Dermis microvascular lymphatic vessel endothelial cell (primary cell): ENCODE measurements at places on chromosomes 3 and 15. TPM values are rescaled to one million over a fixed set of nuclear protein-coding genes. Genes with fewer than 3 reads are reported as not detected.
A peak's percentile ranks its signal among the peaks of the same experiment; 100 is the strongest.

ARPP21 gene
- not detected in 2 replicates for total RNA-seq

DNA sequence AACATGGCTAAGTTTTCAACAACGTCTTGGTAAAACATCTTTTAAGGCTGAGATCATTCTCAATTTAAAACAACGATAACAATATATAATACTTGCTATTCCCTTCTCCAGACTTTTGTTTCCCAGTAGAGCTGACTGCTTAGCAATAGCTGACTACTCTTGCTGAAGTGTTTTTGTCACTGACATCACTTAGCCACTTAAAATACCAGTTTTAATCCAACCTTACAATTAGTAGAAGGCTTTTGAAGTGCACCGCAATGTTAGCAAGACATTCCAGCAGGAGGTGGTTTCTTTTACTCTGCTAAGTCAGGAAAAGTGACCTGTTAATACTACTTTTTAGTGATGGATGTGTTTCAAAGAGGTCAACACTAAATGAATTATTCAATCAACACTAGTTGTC lies 28.7 kb upstream of the GBE1 start:
- no peak for DNase-seq

EFCC1 gene
- total RNA-seq, result 2.7 and 9.0 TPM in 2 replicates

DNA sequence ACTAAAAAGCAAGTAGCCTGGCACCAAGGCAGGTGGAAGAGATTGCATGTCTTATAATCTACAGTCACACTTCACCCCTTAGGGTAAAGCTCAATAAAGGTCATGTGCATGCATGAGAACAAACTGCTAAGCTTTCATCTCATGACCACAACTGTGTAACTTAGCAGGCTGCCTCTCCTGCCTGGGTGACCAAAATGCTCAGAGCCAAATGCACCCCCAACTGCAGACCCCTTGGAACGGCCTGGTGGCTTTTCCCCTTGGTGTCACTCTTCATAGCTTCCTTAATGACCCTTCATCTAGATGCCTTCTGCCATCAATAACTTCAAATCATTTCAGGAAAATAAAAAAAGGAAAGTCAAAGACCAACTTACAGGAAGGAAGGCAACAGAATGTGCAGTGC lies 88.1 kb downstream of the ADAMTS17 start:
- DNase-seq, result no peak

DNA sequence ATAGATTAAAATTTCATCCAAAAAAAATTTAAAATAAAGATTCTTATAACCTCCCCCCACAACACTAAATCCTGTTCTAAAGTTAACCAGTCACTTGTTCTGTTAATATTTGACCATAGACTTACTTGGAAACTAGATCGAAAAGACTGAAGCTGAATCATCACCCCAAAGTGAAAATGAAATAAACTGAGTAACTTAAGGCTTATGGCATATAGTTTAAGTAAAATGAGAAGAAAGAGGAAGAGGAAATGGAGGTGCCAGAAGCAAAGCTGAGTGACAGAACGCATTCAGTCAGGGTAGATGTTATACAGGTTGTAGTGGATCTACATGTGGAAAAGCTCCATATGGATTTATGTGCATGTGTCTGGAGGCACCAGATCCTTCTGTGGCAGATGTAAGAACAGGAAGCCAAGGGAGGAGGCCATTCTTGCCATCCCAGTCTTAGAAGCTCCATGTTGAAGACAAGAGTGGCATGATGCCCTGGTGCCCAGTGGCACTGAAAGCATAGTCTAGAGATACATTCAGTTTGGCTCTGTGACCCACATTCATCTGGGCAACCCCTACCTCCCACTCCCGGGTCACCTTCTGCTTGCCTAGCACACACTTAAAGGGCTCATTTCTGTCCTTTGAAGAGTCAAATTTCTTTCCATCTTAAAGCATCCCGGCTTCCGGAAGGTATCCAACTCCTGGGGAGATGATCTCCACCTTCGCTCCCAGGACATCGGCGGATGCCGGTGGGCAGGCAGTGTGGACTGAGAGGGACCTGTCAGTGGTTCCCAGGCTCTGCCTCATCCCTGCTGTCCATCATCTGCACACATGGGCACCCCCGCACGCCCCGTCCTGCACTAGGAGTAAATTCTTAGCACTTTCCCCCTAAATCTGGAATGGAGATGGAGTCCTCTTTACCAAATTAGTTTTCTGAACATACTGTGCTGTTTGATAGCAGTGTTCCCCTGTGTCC lies 90.8 kb downstream of the NEO1 start:
- no peak for DNase-seq

MYRIP gene
- total RNA-seq, result 5.0 and 9.2 TPM in 2 replicates

- DNase-seq, result peak; percentile 76
These were observed 6.2 kb upstream of the CTDSPL start for GRCh38 chr3:37855363-37855970.

GRCh38 chr15:49036650-49037545 lies 9.3 kb downstream of the SECISBP2L start:
- no peak for DNase-seq
